Muscle of leg (tissue), 16 donors: ENCODE measurements at places on chromosomes 7 and 10. TPM values are rescaled to one million over a fixed set of nuclear protein-coding genes. Genes with fewer than 3 reads are reported as not detected.

GRCh38 chr7:44673771-44674170, 67.3 kb downstream of the OGDH start:
- no peak for DNase-seq

DNA sequence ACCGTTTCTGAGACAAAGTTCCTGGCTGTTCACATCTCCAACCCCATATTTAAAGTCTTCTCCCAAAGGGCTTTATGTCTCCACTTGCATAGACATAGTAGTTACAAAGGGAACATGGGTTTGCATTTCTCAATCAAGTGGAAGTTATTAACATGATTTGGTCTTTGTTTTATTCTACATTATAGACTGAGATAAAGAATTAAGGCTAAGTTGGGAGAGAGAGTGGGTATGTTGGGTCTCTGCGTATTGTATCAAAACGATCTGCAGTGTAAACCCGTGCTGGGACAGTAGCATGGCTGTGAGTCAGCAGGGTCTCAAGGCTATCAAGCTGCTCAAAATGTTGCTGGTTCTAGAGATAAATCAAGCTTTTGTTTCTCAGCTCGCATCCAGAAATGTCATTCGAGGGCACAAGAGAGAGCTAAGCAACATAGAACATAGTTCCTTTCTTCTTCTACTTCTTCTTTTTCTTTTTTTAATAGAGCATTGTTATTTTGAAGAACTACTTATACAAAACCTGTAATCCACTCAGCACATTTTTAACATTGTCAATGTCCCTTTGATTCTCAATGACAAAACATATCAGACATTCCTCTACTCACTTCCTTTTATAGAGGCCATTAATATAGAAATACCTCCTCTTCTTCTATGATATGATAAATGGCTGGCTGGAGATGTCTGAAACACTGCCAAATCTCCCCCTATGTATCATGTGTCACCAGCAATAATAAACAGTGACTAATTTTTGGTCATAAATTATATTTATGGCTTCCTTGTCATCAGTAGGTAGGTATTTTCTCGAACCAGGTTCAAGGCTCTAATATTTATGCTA, 34.5 kb upstream of the RHOBTB1 start:
- DNase-seq: no peak

Gene SYCE1
- 0.13 TPM for total RNA-seq

- peak; percentile 8 for DNase-seq
These were observed 31.6 kb downstream of the ASZ1 start for GRCh38 chr7:117395743-117396142.

- DNase-seq: no peak
These were observed 9.8 kb upstream of the RAB18 start for GRCh38 chr10:27494116-27494805.
